Activated naive CD8-positive, alpha-beta T cell treated with anti-CD3 and anti-CD28 coated beads, Interleukin-2, amount 50 U/mL, for 24 hours (primary cell): ENCODE measurements at places on chromosomes 16 and 17.

DNA sequence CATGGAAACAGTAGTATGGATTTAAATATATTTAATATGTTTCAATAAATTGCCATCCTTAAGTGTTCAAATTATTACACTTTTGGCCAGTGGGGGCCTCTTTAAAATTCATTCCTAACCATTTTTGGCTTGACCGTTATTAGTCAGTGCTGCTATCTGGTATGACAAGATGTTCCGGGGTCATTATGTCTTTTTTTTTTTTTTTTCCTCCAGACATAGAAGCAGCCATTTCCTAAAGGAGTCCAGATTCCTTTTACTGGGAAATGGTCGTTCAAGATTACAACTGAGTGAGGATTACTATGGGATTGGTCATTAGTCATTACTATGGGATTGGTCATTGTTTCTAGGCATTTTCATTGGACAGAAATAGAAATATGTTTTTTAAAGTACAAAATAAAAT is 53.4 kb downstream of the NF1 start:
- DNase-seq: no peak

- no peak for DNase-seq
Measured at GRCh38 chr17:74287031-74287602, 13.1 kb downstream of the DNAI2 start.

DNA sequence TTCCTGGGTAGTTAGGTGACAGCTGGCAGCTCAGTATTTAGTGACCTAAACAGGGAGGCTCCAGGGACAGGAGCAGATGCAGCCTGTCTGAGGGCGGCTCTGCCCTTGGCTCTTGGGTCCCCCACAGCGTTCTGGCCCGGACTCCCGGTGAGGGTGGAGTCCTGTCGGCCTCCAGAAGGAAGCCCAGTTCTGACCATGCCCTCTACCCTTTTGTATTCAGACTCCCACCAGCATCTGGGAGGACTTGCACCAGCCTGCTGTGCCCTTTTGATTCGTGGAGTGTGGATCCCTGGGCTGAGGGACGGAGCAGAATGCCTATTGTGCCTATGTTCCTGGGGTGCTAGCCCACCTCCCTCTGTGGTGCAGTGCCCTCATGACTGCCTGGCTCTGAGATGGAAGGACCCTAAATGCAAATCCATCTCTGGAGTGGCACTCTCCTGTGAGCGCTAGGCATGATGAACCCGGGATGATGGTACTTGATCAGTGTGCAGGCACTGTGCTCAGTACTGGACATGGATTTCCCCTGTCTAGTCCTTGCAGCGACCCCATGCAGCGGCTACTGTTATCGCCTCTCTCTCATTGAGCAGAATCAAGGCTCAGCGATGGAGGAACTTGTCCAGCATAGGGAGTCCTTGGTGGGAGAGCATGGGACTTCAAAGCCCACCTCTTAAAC is 123.1 kb downstream of the SNX29 start:
- DNase-seq: no peak

- DNase-seq: no peak
Measured at GRCh38 chr17:36511216-36511615, 23.5 kb downstream of the MYO19 start.

DNA sequence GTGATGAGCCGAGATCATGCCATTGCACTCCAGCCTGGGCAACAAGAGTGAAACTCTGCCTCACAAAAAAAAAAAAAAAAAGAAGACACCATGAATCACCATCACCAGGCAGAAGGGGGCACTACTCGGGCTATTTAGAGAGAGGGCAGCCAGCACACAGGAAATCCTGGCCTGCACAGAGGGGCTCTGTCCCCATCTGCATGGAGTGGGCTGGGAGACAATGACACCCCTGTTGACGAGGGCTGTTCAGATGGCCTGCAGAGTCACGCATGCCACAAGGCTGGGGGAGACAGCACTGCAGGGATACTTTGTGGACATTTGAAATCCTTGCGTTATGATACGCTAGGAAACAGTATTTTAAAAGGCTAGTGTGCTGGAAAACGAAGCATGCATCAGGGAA is 48.3 kb downstream of the CUEDC1 start:
- no peak for DNase-seq

GRCh38 chr16:58461056-58461455 is 38.9 kb upstream of the NDRG4 start:
- no peak for DNase-seq

DNA sequence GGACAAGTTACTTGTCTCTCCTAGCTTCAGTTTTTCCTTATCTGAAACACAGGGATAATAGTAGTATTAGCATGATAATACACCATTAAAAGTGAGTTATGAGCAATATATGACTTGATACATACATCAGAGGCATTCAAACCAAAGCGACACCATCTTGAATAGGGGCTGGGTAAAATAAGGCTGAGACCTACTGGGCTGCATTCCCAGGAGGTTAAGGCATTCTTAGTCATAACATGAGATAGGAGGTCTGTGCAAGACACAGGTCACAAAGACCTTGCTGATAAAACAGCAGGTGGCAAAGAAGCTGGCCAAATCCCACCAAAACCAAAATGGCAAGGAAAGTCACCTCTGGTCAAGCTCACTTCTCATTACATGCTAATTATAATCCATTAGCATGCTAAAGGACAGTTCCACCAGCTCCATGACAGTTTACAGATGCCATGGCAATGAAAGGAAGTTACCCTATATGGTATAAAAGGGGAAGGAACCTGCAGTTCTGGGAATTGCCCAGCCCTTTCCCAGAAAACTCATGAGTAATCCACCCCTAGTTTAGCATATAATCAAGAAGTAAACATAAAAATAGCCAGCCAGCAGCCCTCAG is 37.2 kb upstream of the HS3ST3A1 start:
- DNase-seq: no peak

DNA sequence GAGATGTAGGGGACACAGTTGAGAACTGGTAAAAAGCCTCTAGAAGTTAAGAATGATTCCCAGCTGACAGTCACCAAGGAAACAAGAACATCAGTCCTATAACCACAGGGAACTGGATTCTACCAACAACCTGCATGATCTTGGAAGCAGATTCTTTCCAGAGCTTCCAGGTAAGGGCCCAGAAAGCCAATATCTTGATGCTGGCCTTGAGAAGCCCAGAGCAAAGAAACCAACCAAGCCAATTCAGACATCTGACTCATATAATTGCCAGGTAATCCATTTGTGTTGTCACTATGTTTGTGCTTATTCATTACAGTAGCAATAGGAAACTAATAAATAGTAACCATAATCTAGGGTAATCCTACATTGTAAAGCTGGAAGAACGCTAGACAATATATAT is 81.6 kb downstream of the CACNG1 start:
- DNase-seq: no peak

- no peak for DNase-seq
Measured at GRCh38 chr17:80116921-80117380, 15.6 kb downstream of the GAA start.

- no peak for DNase-seq
Measured at GRCh38 chr16:86145669-86146068, 246.7 kb downstream of the IRF8 start.

GRCh38 chr17:46198233-46198632 is 5.0 kb upstream of the KANSL1 start:
- no peak for DNase-seq

DNA sequence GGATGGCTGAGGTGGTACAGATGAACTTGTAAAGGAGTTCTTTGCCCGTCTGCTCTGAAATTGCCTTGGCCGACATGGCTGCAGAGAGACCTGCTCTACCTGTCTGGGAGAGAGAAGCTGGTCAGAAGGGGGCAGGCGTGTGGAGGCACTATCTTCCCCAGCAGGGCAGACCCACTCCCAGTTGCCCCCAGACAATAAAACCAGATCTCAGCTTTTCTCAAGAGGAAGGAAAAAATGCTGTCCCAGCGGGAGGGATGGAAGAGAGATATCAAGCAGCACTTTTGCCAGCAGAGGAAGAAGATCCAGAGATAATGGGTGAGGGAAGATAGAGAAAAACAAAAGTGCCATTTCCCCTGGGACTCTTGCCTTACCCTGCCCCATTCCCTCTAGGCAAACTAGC is 5.0 kb downstream of the ACLY start:
- DNase-seq: no peak

- no peak for DNase-seq
Measured at GRCh38 chr17:9249245-9249953, 228.1 kb downstream of the NTN1 start.

DNA sequence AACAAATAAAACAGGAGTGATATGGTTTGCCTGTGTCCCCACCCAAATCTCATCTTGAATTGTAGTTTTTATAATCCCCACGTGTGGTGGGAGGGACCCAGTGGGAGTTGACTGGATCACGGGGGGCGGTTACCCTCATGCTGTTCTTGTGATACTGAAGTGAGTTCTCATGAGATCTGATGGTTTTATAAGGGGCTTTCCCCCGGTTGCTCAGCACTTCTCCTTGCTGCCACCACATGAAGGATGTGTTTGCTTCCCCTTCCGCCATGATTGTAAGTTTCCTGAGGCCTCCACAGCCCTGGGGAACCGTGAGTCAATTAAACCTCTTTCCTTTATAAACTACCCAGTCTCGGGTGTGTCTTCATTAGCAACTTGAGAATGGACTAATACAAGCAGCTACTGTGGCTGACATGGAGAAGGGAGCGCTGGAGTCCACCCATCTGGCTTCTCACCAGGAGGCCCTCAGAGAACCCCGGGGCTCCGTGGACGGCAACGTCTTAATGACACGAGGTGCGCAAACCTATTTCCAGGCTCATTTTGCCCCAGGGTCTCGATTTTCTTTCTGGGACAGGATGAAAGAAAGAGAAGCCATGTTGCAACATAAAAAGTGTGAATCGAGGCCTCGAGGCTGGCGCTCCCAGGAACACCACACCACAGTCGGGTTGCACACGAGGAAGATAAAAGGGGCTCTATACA is 129.5 kb downstream of the DYNLRB2 start:
- peak; percentile 26 for DNase-seq

DNA sequence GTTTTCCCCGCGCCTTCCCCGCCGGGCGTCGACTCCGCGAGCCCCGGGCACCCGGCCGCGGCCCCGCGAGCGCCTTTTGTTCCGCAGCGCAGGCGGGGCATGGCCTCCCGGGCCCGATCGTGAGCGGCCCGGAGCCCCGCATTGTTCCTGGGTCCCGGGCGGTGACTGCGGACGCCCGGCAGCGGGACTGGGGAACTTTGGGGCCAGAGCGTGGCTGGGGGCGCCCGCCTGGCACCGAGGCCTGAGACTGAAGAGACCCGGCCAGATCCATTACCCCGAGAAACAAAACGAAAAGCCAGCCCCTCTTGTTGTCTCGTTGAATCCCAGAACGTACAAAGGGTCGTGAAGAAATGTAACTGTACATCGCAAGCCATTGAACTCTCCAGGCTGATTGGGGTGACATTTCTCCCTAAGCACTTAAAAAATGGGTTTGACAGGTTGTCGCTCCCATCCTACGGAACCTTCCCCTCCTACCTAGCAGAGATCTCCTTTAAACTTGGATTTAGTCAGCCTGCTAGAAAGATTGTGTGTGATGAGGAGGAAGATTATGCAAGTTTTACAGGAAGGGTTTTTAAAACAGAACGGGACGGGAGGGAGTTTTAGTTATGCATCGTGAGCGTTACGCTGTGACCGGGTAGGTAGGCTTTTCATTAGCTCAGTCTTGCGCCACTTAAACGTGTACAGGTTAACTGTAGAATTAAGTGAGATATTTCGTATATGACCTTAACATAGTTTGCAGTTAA is 825 bp downstream of the METTL9 start:
- DNase-seq: peak; percentile 19

DNA sequence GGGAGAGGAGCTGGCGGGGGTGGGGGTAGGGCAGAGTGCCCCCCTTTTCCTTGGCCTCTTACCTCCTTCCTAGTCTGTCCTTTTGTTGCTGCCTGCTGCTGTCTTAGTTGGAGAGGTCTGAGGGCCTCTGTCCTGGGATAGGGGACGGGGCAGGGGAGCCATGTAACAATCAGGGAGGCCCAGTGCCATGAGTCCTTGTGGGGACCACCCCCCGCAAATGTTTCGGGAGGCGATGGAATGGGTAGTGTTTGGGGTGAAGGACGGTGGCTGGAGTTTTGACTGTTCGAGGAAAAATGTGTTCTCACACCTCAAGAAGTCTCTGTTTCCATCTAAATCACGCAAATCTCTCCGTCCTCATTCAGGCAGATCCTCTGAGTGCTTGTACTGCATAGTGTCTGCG is 99.0 kb downstream of the OR1D5 start:
- no peak for DNase-seq

DNA sequence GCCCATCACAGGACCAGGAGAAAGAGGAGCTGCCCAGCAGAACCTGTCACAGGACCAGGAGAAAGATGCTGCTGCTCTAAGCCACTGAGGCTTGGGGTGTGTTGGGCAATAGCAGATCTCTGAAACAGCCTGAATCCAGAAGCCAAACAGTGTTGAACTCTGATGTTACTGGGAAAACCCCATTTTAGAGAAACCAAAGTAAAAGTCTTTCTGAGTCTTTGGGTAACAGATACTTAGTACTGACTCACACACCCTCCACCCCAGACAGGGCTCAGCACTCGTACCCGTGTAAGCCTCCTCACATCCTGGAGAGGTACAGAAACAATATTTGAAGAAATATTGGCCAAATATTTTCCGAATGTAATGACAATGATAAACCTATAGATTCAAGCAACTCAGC is 82.8 kb upstream of the GNG13 start:
- DNase-seq: no peak

DNA sequence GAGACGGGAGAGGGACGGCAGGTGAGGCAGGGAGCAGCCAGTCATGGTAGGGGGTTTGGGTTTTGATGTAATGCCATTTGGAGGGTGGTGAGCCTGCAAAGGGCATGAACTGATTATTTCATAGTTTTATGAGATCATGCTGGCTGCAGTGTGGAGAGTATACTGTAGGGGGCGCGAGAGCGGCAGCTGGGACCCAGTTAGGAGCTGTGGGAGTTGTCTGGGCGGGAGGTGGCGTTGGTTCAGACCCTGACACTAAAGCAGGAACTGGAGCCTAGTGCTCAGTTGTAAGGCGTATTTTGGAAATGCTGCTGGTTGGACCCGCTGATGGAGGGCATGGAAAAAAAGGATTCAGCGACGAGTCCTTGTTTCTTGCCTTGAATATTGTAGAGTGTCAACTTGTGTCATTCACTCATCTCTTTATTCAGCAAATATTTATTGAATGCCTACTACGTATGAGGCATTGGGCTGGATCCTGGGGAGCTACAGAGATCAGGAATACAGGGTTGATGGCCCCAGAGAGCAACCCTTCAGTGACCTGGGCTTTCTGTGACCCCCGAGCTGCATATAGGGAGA is 23.7 kb upstream of the KDM8 start:
- DNase-seq: peak; percentile 91

- DNase-seq: no peak
Measured at GRCh38 chr17:41098042-41098441, at the start of gene KRTAP4-8. TSS of gene KRTAP4-8 (minus strand) at chr17:41098142. CDS start at chr17:41098084, 58 bp downstream.

GRCh38 chr17:17152385-17152784 is 53.7 kb downstream of the PLD6 start:
- no peak for DNase-seq

- DNase-seq: no peak
Measured at GRCh38 chr17:77036841-77037381, 103.9 kb upstream of the SEC14L1 start.

- no peak for DNase-seq
Measured at GRCh38 chr17:50214976-50215760, 13.7 kb upstream of the COL1A1 start.

GRCh38 chr16:14029658-14030057 is 41.5 kb upstream of the MRTFB start:
- no peak for DNase-seq
